ENCODE measurements at places on chromosomes 1 and 21.
A peak's percentile ranks its signal among the peaks of the same experiment; 100 is the strongest.

DNA sequence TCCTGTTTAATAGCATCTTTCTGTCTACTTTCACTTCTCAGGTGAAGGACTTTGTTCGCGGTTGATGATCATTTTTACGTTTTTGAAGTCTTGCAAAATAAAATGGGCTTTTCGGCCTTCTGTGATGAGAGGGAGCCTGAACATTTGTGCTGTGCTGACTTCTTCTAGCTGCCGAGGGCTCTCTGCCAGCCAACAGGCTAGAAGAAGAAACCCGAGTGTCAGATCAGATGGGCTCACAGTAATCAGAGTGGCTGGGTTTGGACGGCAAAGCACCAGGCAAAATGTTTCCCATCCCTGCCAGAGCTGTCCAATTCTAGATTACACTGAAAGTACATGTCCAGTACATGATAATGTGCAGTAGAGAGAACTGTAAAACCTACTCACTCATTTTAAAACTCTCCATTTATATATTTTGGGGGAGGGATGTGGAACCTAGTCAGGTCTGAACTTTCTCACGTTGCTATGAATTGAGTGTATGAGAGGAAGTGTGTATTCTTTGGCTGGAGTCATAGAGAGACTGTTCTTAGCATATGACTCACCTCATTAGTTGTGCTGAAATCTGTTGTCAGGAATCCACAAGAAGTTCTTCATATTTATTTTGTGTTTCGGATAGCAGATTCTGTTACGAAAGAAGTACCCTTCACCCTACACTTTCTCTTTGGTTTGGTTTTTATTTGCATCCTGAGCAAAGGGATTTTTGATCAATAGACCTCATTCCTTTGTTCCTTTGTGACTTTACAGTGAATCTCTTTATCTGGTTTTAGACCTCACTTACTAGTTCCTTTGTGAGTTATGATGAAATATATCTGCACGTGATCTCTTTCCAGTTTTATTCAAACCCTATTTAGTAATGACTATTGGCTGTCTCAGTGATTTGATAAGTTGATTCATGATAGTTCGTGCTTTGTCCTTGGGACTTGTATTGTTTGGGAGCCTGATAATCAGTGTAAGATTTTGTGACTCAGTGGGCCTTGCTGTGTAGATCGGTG lies 4.8 kb downstream of the ATP1A1 start:
- DNase-seq: peak; percentile 15

- no peak for DNase-seq
Observed at GRCh38 chr1:8794605-8795004, 22.8 kb downstream of the RERE start.

DNA sequence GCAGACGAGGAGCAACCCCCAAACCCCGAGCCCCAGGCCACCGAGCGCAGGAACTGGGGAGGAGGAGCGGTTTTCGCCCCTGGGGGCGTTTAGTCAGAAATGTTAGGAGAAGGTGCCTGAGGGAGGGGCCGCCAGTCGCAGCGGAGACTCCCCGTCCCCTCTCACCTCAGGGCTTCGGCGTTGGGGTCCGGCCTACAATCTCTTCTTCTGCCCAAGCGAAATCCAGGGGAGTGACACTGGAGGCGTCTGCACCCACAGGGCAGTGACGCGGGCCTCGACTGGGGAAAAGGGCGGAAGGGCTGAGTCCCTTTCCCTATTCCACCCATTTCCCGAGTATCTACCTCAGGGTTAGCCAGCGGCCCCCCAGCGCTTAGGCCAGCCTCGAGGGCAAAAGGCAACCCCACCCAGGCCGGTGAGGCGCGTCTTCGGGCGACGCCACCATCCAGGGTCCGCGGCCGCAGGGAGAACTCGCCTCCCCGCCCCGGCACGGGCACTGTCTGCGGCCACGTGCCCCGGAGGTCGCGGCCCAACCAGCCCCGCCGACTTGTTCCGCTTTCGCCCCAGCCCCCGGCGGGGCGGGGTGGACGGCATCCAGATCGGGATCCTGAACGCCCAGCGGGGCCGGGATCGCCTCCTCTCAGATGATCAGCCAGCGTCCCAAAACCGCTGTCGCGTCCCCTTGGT lies 118.7 kb upstream of the BARHL2 start:
- no peak for DNase-seq

DNA sequence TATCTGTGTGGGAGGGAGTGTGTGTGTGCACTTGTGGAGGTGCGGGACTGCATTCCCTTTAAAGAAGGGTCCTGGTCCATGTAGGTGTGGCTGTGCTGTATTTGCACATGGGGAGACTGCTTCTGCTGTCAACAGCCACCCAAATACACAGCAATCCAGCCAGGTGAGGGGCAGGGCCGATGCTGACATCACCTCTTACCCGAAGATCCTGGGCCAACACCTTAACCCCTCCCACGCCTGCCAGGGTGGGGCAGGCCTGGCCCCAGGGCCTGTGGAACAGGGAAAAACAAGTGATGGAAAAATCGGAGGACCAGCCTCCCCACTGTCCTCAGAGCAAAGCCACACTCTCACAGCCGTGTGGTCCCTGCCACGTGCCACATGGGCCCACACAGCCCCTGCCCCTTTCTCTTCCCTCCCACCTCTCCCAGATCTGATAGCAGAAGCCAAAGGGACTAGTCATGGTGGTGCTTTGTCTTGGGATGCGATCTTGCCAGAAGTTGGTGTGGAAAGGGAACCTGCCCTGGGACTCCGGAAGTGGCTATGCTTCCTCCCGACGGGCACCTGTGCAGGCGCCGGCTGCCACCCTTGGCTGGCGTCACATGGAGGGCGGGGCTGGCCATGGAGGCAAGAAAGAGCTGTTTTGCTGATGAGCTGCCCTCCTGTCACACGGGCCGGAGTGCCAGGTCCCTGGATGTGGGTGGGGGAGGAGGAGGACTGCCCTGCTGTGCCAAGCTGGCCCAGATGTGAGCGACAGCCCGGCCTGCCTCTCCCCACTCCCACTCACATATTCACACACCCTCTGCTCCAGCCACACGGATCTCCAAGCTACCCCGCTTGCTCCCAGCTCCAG lies 7.8 kb upstream of the CASZ1 start:
- DNase-seq: no peak

DNA sequence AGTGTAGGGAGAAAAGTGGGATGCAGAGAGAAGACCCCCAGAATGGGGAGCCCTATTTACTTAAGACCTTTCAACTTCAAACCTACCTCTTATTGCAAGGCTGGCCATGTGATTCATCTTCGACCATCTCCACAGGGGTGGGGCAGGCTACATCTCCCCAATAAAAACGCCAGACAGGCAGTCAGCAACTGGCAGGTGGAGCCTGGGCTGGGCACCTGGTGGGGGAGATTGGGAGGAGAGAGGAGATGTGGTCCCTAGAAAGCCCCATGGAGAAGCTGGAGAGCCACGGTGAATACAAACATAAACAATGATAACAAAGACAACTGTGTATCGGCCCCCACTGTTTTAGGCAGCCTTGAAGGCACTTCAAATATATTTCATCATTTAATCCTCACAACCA lies 336.7 kb upstream of the PROX1 start:
- no peak for DNase-seq

DNA sequence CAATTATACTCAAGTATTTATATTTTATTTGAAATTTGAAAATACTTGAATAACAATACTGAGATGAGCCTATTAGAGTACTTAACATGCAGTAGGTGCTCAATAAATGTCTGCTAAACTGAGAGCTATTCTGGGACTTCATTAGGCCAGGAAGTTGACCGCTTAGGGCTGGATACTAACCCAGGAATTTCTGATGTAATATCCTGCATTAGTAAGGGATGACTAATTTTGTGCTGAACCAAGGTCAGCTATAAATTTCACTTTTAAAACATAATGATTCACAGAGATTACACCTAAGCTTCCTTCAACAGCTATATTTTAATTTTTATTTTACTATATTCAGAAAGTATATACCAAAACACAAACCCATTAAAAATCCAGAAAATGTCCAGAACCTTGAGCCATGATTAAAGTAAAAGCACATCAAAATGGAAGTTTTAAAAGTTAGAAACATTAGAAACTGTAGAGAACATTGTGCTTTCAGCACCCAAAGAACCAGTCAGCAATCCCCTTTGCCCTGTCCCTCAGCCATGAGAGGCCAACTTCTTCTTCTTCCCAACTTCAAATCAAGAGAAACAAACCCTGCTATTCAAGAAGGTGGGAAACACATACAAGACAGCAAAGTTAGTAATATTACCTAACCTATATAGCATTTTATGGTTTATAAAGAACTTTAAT lies 35.4 kb downstream of the WNT2B start:
- DNase-seq: no peak
